Substantia nigra (tissue), 51 donors: ENCODE measurements at places on chromosomes 7 and 10.

DNA sequence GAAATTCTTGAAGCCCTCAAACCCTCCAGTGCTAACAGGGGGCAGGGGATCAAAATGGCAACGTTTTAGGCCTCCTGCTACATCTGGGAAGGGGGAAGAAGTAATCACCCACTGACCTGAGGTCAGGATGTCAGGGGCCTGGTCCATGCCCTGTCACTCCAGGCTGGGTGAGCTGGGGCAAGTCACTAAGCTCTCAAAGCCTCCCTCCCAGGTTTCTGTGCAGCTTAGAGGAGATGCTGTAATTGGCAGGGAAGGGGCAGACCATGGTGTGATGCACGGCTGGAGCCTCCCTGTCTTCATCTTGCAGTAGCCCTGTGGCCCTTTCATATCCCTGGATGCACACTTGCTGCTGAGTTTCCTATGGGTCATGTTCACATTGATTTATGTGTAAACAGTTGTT lies 27.2 kb downstream of the LEP start:
- DNase-seq, result no peak

GRCh38 chr7:19587291-19587690 lies 121.5 kb downstream of the POLR1F start:
- DNase-seq, result no peak

GRCh38 chr7:71140264-71140663 lies 8.3 kb downstream of the GALNT17 start:
- no peak for DNase-seq

DNA sequence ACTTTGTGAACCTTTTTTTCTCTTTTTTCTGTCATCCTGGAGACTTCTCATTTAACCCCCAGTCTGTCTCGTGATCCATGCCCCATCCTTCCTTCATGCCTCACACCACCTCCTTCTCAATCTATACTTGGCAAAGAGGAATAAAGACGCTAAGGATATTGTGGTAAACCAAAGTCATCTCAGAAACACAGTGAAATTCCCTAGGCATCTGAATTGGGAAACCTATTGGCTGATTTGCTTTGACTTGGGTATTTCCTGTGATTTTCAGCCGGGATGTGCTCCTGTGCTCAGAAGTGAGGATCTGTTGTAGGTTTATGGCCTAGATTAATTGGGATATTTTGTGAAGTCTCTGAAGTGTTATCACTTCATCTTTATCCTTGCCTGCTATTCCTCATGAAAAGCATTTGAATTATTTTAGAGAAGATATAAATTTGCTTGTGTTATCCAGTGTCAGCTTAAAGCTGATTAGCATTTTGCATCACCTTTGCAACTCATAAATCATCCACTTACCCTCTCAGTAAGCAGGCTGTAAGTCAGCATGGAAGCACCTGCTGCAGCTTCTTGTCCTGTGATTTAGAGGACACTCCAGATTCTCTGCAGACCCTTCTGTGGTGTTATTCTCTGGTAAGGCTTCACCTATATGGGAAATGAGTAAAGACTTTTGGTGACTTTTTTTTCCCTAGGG lies 138.0 kb downstream of the AUTS2 start:
- DNase-seq, result no peak

DNA sequence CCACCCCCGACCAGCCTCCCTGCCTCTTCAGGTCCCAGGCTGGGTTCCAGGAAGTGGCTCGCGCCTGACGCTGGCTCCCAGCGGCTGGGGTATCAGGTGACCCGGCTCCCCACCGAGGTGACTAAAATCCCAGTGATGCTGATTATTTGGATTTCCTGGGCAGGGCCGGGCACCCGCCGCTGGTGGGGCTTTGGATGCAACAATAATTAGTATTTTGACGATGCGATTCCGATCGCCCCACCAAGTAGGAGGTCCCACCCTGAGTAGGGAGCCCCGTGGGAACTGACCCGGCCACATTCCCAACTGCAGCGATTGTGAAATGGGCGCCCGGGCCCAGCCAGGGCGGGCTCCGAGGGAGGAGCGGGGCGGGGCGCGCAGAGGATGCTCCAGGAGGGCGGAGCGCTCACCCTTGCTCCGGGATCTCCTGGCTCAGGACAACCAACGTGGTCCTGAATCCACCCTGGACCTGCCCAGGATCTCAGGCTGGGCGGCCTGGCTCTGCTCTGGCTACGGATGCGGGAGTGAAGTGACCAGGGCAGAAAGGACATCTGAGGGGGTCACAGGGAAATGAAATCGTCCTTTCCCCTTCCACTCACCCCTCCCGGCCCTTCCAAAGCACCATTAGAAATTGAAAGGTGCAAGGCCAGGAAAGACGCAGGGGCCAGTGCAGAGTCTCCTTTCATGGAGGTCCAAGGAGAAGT lies 32.6 kb downstream of the DUSP5 start:
- no peak for DNase-seq

DNA sequence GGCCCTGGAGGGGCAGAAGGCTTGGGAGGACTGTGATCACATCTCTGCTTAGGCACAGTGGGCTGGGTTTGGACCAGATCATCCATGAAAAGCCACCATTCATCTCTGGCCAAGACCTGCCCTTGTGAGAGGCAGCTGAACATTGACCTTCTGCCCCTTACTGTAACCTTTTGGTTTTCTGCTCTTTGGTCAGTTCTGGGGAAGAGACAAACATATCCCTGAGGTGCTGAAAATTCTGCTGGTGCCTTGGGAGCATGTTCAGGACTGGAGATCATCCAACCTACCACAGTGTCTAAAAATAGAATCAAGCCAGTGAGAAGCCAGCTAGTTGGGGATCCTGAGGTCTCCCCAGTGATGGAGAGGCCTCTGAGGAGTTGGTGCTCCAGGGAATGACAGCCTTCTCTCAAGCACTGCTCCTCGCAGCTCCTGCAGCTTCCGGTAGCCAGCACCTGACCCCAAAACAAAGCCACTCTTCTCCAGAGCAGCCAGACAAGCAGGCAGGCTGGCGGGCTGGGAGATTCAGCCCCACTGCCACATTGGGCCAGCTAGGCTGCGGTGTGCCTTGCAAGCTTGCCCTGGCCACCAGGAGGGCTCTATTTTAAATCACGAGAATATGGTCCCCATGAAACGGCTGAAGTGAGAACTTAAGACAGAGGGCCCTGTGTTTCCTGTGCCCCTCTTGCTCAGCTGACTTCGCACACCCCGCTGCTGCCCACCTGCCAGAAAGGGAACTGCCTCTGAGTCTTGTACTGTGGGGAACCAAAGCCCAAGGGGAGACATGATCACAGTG lies 37.8 kb upstream of the UBE2H start:
- no peak for DNase-seq

GRCh38 chr10:44242826-44243225 lies 142.1 kb downstream of the CXCL12 start:
- DNase-seq, result no peak

DNA sequence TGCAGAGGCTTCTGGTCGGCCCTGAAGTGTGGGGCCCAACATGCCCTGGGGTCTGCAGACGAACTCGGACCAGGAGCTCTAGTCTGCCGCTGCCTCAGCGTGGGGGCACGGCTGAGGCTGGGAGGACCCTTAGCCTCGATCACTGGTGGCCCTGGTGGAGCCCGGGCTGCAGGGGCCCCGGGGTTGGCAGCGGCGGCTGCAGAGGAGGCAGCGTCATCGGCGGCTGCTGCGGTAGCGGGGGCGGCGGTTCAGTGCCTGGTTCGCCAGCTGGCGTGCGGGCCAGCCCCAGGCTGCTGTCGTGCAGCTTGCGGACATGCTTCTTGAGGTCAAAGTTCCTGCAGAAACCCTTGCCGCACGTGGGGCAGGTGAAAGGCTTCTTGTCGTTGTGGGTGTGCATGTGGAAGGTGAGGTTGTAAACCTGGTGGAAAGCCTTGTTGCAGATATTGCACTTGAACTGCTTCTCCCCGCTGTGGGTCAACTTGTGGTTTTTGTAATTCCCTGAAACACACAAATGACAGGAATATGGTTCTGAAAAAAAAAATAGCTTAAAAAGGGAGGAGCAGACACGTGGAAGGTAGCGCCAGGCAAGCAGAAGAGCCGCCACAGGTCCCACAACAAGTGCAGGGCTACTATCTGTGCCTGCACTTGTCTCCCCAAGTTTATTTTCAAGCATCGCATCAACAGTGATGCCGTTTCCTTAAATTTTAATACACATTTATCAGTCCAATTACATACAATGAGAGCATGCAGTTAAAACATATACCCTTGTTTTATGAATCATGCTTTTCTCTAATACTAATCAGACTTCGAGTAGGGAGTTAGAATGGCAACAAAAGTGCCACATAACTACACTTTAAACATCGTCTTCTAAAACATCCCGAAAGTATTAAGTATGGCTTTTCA lies 2.4 kb downstream of the FEZF1 start:
- no peak for DNase-seq
